ENCODE measurements at places on chromosomes 13 and 19.

DNA sequence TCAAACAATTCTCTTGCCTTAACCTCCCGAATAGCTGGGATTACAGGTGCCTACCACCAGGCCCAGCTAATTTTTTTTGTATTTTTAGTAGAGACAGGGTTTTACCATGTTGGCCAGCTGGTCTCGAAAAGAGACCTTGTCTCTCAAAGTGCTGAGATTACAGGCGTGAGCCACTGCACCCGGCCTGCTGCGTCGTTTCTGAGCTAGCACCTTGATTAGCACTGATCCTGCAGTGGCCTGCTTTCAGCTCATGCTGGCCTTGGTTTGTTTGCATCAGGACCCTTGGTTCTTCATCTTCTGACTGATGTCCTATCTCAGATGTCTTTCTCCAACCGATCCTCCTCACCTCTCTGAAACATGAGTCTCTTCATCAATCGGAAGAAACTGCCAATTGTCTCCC is 4.9 kb upstream of the TFDP1 start:
- DNase-seq: no peak

GRCh38 chr13:100175078-100175802 is 86.3 kb downstream of the PCCA start:
- peak; percentile 19 for DNase-seq

DNA sequence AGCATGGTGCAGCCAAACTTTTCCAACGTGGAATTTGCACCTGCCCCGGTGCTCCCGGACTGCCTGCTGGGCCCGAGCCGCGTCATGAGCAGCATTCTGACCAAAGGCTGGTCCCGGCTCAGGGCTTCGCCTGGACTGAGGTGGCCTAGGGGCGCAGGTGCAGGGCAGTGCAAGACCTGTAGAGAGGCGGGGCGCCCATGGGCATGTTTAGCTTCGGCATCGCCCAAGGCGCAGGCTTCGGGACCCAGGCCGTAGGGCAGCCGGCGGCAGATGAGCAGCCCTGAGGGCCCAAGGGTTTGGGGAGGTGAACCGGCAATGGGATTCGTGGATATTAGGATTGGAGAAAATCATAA is 23.8 kb downstream of the LRFN3 start:
- no peak for DNase-seq

- DNase-seq: no peak
Observed at GRCh38 chr19:953445-954271, 27.8 kb downstream of the ARID3A start.

Measured in fibroblast of skin of right quadriceps (primary cell).